Fibroblast of the aortic adventitia (primary cell): ENCODE measurements at places on chromosomes 1 and 21. TPM values are rescaled to one million over a fixed set of nuclear protein-coding genes. Genes with fewer than 3 reads are reported as not detected.

The PYHIN1 gene
- total RNA-seq, result 1.6 TPM in 1 of 2 replicates, not detected in the other

The ACTN2 gene
- total RNA-seq, result 0.16 and 0.18 TPM in 2 replicates

The SAMD11 gene
- 1.6 and 12.4 TPM in 2 replicates for total RNA-seq

The SPRR3 gene
- not detected in 2 replicates for total RNA-seq

The VAV3 gene
- total RNA-seq, result 0.09 TPM in 1 of 2 replicates, not detected in the other

The SH3D21 gene
- 5.2 and 9.3 TPM in 2 replicates for total RNA-seq

The TNNI3K gene
- total RNA-seq, result 1.6 TPM in 1 of 2 replicates, not detected in the other

The FMN2 gene
- total RNA-seq, result 8.1 and 34.5 TPM in 2 replicates

The CELA3A gene
- not detected in 2 replicates for total RNA-seq

DNA sequence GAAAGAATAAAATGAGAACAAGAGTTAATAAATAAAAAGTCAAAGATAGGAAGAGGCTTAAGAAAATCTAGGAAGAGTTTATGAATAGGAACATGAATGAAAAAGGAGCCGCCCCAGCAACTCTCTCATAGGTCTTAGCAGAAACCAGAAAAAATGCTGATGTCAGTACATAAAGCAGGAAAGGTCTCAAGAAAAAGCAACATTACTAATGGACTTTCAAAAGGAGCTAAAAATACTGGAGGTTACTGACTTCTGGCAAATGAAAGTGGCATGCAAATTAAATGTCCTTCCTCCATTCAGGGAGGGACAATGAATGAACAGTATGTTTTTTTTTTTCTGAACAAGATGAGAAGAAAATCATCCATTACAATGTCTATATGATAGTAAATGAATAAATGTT lies 387.6 kb downstream of the BRINP2 start:
- DNase-seq, result no peak

DNA sequence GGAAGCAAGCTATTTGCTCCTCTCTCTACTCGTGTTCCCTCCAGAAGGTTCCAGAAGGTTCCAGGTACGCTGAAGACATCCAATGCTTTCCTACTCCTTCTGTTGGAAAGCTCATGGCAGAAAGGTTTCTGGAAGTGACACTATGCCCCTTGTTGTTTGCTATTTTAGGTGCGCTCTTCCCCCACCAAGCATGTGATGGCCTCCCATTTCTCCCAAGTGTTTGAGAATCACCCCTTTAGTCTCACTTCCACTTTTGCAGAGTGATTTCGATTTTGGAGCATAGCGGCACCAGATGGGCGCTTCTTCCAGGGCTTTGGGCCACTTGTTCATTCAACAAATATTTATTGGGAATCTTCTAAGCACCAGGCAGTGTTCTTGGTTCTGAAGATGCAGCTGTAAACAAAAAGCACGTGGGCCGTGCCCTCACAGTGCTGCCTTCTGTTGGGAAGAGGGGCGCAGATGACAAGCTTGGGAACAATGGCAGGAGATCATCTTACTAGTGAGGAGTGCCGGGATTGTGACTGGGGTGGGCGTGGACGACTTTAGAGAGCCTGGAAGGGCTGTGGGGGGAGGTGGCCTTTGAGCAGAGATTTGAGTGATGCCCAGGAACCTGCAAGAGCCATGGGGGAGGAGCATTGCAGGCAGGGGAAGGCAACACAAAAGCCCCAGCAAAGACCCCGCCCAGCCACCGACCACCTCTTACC lies 43.0 kb upstream of the TARDBP start:
- DNase-seq, result no peak

DNA sequence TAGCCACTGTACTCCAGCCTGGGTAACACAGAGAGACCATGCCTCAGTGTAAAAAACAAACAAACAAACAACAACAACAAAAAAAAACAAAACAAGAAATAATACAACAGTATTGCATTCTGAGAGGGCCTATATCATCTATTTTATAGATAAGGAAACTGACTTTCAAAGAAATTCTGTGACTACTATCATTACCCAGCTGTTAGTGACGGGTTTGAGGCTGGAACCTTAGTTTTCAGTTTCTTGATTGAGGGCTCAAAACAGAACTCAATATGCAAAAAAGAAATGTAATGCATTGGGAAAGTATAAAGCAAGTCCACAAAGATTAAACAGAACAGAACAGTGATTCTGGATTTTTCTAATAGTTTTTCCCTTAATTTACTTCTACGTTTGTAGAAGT lies 149.4 kb downstream of the NFIA start:
- no peak for DNase-seq

GRCh38 chr1:52140633-52141512 lies 1.0 kb upstream of the ZFYVE9 start:
- DNase-seq, result peak; percentile 10

DNA sequence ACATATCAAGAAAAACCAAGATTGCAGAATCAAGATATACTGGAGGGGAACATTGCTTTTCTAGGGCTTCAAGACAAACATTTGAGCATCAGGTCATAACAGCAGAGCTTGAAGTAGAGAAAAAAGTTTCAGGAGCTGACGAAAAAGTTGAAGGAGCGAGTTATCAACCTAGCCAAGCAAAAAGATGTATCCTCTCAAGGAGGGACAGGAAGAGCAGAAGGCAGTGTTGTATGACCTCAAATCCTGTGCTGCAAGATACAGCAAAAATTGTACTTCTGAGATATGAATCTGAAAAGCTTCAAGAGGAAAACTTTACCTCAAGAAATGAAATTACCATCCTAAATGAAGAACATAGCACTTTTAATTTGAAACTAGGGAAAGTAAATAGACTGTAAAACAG lies 153.1 kb downstream of the AK5 start:
- no peak for DNase-seq

- no peak for DNase-seq
These were observed 16.7 kb downstream of the MEAF6 start for GRCh38 chr1:37497832-37498231.

DNA sequence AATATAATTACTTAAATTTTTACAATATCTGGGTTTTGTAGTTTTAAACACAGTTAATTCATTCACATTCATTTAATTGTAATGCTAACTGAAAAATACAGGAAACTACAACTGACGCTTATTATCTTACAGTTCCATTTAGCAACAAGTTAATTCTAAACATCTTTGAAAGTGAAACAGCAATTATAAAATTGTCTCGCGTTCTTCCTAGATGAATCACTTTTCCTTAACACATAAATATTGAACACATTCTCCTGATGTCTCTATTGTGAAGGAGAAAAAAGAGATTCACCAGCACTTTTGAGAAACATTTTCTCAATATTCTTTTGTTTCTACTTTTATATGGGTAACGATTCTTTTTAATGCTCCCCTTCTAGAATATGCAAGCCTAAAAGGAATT lies 6.4 kb downstream of the PTGFR start:
- no peak for DNase-seq

- DNase-seq, result no peak
These were observed 48.4 kb upstream of the ATP5PO start for GRCh38 chr21:33963848-33964555.

DNA sequence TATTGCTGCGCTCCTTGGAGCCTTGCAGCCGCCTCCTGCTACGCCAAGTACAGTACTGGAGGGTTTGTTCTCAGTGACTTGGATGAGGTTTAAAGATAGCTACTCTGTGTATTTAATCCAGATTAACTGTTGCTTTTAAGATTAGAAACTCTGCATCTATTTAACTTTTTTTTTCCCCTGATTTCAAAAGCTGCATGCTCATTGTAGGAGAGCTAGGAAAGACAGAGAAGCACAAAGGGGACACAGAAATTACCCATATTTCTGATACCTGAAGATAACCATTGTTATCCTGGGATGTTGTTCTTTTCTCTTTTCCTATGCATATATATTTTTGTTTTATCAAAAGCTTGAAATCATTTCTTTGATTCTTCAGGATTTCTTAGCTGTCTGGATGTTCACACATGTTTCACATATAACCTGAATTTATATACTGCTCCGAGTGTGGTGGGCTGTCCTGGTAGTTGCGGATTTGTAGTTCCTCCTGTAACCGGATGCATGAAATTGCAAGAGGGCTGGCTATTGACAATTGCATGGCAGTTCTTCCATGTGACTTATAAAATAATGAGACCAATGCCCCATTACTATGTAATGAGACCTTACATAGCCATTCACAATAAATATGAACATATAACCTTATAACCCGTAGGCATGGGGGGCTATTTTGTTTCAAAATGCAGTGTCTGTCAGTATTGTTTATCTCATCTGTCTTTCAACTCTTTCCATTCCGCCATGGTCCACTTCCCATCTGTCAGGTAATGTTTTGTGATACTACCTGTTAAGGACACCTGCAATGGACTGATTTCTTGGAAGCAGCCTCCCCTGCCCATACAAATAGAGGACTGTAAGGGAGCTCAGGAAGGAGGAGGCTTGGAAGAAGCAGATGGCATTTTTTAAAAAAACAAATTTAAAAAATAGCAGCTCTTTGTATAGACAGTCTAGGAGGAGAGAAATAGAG lies 1.4 kb downstream of the RAVER2 start:
- DNase-seq, result no peak
